NCI-H446 (cell line): ENCODE measurements at places on chromosomes 2 and 18.

DNA sequence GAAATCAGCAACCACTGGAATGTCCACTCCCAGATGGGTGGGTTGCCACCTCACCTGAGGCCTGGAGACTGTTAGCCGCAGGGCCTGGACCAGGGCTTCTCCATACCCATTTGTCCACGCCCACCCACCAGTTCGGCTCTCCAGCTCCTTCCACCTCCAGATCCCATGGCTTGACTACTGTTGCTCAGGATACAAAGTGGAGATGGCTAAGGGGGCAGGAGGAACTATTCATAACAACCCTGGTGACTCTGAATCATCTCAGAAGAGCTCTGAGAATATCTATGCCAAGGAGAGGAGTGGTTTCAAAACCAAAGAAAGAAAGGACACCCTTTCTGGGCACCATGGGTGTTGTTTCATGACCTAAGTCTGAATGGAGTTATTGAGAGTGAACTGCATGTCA, 145.8 kb downstream of the LAMA3 start:
- DNase-seq, result no peak

GRCh38 chr2:230644356-230644935, 68.2 kb upstream of the CAB39 start:
- no peak for DNase-seq

DNA sequence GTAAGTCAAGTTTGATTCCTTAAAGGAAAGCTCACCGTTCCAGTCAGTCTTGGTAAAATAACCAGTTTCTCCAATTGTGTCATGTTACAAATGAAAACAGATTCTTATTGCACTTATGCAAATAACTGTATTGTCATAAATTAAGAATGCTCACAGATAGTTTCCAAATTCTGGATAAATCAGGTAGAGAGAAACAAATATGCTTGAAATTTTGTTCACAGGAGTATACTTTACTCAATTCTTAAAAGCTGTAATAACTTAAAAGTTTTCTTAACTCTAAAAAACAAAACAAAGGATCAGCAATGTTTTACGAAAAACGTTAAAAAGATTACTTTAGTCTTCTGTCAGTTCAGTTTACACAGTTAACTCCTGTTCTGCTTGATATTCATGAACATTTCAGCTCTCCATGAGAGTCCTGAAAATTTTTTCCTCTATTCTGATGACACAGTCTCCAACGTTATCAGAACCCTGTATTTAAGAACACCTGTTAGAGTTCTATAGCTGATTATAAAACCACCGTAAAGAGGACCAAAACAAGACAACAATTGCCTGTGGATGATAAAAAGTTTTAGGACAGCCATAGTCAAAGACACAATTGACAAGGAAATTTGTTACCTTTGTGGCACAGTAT, 4.4 kb downstream of the GAL3ST2 start:
- no peak for DNase-seq

DNA sequence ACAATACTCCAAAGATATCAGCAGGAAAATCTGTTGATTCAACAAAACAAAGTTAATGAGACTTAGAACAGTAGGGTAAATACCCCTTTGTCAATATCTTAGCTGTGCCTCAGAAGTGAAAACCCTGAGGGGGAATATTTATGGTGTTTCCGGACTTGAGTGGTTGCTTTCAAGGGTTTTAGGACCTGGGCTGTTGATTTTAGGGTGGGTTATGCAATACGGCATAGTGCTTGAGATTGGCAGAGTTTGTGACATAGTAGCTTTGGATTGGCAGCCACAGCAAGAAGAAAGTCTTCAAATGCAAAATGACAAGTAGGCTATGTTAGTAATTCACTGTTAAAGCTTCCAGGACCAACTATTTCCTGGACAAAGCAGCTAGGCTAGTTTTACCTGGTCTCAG, 826.3 kb upstream of the CDH2 start:
- DNase-seq, result no peak

DNA sequence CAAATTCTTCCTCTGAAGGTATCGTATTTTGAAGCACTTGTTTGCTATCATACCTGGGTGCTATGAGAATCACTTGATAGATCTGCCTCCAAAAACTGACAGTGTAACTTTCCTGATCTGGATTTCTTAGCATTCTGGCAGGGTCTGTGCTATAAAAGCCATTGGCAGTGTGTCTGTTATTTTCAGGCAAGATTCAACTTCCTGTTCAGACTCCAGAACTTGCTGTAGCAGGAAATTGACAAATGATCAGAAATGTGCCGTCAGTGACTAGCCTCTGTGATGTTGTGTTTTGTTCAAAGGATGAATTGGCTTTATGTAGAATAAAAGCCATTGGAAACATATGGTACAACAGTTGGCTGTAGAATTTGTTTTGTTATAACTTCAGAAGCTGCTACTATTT, 273.3 kb downstream of the PTPRM start:
- DNase-seq, result no peak

GRCh38 chr18:67386032-67386431, 130.5 kb downstream of the DSEL start:
- DNase-seq, result no peak

- DNase-seq, result no peak
These were observed 24.6 kb upstream of the KCMF1 start for GRCh38 chr2:84946204-84947009.

- DNase-seq, result no peak
These were observed 15.5 kb downstream of the TTC32 start for GRCh38 chr2:19886261-19886660.

DNA sequence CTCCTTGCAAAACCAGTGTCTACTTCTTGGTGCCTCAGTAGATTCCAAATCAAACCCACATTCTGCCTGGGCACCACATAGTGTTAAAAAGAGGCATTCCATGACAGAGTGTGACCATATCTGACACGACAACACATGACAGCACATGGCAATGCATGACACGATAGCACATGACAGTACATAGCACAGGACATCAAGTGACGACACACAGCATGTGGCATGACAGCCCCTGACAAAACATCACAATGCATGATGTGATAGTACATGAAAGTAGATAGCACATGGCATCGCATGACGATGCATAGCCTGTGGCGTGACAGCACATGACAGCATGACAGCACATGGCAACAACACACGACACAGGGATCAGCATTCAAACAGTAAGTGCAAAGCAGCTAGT, 845.9 kb upstream of the SALL3 start:
- no peak for DNase-seq

DNA sequence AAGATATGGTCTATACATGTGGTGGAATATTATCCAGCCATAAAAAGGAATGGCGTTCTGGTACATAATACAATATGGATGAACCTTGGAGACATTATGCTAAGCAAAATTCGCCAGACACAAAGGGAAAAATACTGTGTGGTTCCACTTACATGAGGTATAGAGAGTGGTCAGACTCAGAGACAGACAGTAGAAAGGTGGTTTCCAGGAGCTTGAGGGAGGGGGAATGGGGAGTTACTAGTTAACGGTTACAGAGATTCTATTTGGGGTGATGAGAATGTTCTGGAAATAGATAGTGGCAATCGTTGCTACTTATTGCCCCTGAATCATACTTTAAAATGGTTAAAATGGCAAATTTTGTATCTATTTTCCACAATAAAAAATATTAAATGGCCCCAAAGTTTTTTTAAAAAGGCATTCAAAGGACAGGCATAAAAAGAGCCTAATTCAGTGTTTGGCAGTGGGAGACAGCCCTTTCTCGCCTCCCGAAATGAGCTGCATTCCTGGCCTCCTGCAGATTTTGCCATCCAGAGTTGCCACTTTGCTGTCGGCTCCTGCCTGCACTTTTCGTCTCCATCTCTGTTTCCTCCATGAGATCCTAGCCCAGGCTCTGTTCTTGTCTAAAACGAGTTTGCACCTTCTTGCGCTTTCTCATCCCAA, 13.5 kb downstream of the TNFRSF11A start:
- no peak for DNase-seq

GRCh38 chr18:76263046-76264005, 231.7 kb downstream of the ZNF516 start:
- DNase-seq, result no peak

- DNase-seq, result no peak
These were observed 314.5 kb downstream of the PRKCE start for GRCh38 chr2:45965871-45966498.

DNA sequence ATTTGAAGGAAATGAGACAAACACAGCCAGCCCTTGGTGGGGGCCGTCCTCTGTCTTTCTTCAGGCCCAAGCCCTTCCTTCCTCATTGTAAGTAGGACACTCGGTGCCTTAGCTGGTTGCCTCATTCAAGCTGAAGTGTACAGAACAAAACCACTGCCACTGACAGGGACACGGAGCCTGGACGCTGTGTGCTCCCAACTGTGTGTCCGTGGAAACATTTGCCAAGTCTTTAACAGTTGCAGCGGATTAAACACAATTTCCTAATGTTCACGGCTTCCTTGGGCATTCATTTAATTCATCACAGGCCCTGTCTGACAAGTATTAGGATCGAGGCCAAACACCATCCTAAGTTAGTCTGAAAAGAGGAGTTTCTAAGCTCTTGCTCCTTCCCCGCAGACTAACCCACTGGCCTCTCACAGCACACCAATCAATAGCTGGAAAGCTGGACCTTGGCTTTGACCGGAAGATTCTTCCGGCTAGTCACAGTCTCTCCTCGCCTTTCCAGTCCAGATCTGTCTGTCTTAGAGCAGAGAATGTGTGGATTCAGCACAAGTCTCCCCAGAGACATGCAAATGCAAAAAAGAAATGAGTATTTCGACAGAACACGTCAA, 68.7 kb upstream of the ACSL3 start:
- no peak for DNase-seq

GRCh38 chr18:13161276-13161899, 57.2 kb upstream of the LDLRAD4 start:
- DNase-seq, result no peak

GRCh38 chr18:74831571-74832250, 234.0 kb downstream of the ZNF407 start:
- DNase-seq, result no peak

DNA sequence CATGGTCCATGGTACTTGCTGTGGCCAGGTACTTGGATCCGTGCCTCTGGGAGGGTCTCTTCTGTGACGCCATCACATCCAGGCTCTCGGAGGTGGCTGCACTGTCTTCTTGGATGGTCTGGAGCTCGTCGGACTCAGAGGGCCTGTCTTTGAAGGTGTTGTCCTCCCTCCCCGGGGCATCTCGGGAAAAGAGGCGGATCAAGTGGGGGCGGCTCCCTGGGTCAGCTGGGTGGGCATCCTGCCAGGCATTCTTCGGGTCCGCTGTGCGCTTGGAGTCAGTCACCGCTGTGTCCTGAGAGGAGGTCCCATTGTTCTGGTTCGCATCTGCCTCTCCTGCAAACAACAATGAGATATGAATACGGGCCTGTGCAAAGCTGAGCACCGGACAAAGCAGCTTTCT, 115.6 kb downstream of the MBP start:
- DNase-seq, result no peak

DNA sequence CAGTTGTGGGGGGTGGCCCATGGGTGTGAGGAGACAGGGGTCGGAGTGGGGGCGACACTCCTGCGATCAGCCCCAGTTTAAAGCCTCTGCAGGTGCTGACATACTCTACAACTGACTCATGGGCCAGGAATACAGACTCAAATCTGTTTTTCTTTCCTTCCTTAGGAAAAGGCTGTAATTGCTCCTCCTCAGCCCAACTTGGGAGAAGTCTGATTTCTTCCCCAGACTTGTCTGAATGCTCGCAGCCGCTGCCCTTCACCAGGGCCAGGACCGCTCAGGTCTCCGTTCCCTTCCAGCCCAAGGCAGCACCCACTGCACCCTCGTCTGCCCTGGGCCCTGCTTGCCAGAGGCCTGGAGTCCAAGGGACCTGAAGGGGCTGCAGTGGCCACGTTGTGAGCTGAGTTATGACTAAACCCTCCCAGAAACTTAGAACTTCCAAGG, 41.3 kb downstream of the RHOB start:
- no peak for DNase-seq

DNA sequence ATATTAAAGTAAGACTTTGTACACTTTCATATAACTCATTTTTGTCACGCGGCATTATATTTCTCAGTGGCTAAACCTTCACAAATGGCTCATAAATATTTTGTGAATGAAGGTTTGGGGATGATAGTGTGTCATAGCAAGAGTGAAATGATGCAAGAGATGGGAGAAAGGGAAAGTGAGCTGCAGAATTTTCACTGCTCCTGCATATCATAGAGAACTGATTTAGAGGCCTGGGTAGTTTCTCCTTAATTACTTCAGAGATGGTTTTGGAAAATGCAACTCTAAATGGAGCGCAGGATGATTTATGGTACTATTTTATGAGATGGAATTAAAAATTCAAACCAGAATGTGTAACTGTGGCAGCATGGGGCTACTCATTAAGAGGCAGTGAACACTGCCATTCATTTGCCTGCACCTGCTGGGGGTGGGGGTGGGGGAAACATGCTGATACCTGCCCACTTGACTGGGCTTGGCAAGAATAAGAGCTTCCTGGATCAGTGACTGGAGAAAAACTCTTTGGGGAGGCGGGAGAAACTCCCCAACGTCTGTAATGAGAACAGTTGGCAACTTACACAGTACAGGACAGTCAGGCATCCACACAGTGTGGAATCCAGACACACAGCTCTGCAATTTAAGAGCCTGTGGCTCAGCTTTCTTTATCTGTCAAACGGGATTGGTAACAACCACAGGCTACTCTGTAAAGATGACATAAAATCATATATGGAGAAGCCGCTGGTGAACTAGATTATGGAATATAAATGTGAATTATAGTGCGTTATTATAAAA, 941.9 kb downstream of the SLC4A3 start:
- no peak for DNase-seq

- no peak for DNase-seq
These were observed 28.7 kb upstream of the SLC16A14 start for GRCh38 chr2:230097424-230097823.

DNA sequence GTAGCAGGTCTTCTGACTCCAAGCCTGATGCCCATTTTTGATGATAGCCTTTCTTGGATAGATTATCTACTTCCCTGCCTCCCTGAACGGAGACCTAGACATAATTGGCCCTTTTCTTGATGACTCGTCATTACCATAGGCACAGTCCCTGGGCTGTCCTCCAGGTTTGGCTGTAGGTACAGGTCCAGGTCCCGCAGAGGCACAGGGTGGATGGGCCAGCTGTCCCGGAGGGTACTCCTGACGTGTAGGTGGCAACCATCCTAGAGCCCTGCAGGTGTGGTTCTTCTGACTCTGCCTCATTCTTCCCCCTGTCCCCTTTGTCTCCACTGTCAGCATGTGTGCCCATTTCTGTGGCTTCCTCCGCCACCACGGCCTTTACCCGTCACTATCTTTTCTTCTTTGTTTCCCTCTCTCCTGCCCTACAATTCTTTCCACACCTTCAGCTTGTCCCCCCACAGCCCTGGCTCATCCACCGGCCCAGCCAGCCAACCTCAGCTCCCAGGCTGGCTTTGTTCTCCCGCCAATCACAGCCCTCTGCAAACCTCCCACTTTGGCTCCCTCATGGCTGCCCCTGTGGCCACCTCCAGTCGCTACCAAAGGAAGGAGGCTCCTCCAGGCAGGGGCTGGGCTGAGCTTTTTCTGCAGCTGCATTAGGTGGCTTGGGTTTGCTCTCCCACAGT, 102.8 kb downstream of the SMAD7 start:
- DNase-seq, result no peak
